HEK293T (cell line): ENCODE measurements at places on chromosomes 16 and 17.

- DNase-seq, result no peak
These were observed 35.2 kb upstream of the GOSR2 start for GRCh38 chr17:46887717-46888116.

GRCh38 chr16:6016530-6017184, 919.1 kb upstream of the EEF2KMT start:
- DNase-seq, result peak; percentile 30

DNA sequence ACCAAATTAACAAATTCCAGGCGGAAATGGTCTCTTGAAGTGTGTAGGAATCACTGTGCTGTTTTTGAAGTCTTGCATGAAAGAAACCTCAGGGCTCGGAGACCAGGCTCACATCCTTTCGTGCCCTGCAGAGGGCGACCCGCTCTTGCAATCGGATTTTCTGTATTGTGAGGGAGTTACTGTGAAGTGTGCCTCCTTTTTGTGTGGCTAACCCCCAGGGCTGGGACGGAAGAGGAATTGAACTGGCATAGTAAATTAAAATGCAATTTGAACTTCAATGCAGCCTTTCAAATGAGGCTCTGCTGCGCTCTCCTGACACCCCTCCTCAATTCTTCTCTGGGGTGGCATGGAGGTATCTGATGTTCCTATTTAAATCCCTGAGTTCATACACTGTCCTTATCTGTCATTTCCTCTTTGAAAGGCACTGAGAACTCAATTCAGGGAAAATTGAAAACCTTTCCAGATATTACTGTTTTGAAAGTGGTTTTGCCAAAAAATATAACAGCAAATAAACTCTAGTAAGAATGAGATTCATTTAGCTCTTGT, 51.5 kb upstream of the MGAT5B start:
- DNase-seq, result peak; percentile 77

DNA sequence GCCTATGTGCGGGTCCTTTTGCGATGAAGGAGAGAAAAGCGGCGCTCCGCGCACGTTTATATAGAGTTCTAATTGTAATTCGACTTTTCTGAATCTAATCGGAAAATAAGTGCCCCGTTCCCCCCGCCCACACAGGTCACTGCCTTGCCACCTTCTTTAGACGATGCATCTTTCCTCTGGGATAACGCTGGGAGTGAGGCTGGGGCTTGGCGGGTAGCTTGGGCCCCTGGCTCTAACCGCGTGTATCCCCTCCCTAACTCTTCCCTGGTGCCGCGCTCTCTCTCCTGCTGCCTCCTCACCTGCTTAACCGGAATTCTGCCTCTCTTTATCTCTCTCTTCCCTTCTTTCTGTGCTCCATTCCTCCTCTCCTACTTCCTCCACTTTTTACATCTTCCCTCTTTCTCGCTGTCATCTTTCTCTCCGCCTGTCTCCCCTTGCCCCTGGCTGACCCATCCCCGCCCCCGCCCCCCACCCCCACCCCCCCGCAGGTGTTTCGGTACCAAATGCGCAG, 2.6 kb downstream of the LHX1 start:
- DNase-seq, result no peak

GRCh38 chr17:30393491-30393890, 14.8 kb downstream of the CPD start:
- no peak for DNase-seq

DNA sequence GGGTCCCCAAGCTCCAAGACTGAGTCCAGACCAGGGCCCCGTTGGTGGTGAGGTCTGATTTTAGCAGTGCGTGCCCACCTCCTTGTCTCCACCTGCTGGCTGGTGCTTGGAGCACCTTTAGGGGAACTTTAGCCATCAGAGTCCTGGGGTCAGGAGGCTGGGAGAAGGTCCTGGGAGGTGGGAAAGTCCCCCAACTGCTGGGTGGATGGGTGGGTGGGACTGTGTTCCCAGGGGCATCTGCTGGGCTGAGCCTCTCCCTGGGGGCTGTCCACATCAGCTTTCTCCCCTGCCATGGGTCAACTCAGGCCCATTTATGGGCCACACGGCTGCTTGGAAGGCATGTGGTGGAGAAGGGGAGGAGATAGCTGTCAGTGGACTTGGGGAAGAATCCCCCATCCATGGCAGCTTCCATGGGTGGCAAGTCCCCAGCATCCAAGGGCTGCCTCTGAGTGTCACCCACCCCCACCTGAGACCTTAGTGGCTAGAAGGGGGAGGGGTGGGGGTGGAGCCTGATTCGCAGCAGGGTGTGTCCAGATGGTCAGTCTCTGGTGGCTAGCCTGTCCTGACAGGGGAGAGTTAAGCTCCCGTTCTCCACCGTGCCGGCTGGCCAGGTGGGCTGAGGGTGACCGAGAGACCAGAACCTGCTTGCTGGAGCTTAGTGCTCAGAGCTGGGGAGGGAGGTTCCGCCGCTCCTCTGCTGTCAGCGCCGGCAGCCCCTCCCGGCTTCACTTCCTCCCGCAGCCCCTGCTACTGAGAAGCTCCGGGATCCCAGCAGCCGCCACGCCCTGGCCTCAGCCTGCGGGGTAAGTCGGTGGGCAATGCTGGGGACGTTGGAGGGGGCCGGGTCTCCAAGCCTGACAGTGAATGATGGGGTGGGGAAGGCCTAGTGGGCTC, at the start of gene TRPV2:
TSS of gene TRPV2 (plus strand) at position 541 of the 894 bp plus-strand sequence. CDS start 2,098 bp downstream, outside the sequence.
- peak; percentile 54 for DNase-seq
